Inflammatory macrophage treated with lipopolysaccharide for 4 hours (primary cell): ENCODE measurements at places on chromosomes 7 and 10.

DNA sequence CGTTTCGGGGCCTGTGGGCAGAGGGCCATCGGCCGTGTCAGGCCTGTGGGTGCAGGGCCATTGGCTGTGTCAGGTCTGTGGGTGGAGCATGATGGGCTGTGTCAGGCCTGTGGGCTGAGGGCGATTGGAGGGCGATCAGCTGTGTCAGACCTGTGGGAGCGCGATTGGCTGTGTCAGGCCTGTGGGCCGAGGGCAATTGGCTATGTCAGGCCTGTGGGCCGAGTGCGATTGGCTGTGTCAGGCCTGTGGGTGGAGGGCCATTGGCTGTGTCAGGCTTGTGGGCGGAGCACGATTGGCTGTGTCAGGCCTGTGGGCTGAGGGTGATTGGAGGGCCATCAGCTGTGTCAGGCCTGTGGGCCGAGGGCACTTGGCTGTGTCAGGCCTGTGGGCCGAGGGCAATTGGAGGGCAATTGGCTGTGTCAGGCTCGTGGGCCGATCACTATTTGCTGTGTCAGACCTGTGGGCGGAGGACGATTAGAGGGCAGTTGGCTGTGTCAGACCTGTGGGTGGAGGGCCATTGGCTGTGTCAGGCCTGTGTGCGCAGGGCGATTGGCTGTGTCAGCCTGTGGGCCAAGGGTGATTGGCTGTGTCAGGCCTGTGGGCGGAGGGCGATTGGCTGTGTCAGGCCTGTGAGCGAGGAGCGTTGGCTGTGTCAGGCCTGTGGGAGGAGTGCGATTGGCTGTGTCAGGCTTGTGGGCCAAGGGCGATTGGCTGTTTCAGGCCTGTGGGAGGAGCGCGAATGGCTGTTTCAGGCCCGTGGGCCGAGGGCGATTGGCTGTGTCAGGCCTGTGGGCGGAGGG lies 54.1 kb downstream of the DYNC2I1 start:
- peak; percentile 5 for DNase-seq

DNA sequence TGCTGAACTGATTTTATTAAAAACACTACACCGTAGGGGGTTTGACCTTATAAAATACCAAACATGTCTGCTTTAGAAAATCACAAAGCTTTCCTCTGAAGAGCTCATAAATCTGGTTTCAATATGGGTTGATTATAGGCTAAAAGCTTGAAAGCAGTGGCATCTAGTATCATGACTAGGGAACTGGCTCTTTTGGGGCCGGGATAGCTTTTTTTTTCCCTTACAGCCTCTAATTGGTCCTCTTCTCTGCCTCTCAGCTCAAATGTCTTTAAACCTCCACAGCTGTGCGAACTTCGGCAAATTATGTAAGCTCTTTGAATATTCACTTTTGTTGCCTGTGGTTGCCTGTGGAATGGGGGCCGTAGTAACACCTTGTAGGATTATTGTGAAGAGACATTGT lies 8.4 kb downstream of the BAMBI start:
- no peak for DNase-seq

GRCh38 chr10:133411523-133412380 lies 12.7 kb downstream of the SPRN start:
- no peak for DNase-seq

GRCh38 chr7:159000859-159001435 lies 143.7 kb downstream of the VIPR2 start:
- DNase-seq = no peak

DNA sequence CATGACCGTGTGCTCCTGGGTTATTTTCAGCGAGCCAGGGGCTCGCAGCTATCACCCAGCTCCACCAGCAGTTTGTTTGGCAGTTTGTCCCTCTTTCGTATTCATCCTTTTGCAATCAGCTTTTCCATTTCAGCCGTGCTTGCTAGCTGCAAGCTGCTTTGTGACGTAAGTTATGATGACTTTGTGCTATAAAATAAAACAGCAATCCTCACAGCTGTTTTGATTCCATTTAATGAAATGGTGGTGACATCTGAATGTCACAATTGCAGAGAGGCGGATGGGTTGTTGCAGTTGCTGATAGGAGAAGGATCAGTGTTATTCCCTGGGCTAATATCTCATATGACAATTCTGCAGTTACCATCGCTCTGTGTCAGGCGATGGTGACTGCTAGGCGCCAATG lies 251.7 kb downstream of the SNX10 start:
- no peak for DNase-seq

DNA sequence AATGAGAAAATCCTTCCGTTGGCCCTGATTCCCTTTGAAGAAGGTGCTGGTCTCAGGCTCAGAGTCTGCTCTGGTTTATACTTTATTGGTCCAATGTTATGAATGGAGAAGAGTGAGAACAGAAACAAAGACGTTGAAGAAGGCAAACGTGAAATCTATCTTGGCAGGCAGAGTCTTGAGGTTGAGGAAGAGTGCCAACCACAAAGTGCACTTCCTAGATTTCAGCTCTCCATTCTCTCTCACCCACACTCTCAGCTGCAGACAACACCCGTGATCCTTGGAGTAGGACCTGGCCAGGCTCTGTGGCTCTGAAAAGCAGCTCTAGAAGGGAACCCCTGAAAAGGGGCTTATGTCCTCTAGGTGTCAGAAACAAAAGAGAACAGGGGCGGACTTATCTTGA lies 128.9 kb upstream of the PLXNA4 start:
- DNase-seq = no peak

DNA sequence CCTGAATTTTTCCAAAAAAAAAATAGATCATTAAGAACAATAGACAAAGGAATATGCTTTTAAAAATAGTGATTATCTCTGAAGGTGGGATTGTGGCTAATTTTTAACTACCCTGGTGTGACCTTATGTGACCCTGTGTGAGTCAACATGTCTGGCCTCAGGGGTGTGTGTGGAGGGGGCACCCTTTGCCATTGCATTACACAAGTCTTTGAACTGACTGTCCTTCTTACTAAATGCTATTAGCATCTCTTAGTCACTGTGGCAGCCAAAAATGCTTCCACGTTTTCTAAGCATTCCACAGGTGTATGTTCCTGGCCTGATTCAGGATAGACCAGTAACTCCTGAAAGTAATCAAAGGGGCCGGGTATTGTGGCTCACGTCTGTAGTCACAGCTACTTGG lies 175.4 kb downstream of the MGMT start:
- DNase-seq = no peak

DNA sequence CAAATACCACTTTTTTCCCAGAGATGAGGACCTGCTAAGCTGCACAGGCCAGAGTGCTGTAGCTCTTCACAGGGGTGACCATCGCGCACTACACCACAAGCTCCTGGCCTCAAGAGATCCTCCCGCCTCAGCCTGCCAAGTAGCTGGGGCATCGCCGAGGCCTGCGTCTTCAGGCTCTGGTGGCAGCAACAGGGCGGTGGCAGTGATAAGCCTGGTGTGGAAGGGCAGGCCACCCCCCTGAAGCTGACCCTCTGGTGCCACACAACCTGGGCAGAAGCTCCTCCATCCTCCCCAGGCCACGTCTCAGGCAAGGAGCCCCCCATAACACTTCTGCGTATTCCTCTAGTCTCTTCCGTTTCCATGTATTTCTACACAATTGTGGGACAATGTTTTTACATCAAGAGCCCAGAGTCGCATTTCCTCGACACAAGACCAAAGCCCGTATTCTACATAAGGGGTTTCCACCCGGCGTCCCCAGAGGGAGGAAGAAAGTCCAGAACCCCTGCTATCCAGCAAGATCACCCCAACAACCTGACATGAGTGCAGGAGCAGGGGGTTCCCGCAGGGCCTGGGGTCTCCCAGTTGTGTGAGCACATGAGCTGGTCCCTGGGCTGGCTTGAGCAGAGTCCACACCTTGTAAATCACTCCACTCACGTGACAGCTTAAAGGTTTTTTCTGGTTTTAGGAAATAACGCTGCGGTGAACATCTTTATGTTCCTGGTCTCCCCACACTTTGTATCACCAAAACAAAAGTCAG lies 37.6 kb upstream of the NCAPG2 start:
- DNase-seq = no peak

GRCh38 chr7:95865716-95866371 lies 93.5 kb downstream of the DYNC1I1 start:
- DNase-seq = no peak

DNA sequence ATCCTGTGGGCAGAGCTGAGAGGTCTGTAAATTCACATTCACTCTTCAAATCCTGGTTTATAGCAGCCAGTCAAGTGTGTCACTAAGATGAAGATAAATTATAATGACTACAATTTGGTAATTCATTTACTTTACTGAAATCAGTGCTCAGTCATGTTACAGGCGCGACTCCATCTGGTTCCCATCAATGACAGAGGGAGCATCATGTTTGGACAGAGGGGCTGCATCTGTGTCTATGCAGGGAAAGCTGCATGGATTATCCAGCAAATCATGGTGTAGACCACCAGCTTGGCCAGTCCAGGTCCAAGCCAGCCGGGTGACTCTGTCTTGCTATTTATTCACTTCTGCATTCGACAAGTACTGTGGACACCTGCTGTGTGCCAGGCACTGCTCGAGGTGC lies 214.1 kb upstream of the ZNF32 start:
- DNase-seq = no peak

GRCh38 chr7:17142831-17143541 lies 155.5 kb upstream of the AHR start:
- DNase-seq = peak; percentile 91

DNA sequence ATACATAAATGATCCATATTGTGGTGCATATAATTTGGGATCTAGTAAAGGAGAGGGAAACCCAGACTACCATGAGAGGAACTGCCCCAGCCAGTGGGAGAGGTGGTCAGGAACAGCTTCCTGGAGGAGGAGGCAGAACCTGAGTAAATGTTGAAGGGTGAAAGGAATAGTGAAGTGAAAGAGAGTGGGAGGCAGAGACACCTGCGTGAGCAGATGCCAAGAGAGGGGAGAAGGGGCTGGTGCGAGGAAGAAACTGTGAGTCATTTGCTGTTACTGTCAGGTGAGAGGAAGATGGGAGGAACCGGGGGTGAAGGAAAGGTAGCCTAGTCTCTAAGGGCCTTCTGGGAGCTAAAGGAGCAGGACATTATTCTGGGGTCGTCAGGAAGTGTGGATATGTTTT lies 294.8 kb downstream of the GRID1 start:
- DNase-seq = no peak

- no peak for DNase-seq
These were observed 12.6 kb downstream of the BAZ1B start for GRCh38 chr7:73509463-73509862.

GRCh38 chr7:121796936-121797656 lies 75.9 kb upstream of the PTPRZ1 start:
- no peak for DNase-seq
